ENCODE measurements at places on chromosomes 3 and 15.

DNA sequence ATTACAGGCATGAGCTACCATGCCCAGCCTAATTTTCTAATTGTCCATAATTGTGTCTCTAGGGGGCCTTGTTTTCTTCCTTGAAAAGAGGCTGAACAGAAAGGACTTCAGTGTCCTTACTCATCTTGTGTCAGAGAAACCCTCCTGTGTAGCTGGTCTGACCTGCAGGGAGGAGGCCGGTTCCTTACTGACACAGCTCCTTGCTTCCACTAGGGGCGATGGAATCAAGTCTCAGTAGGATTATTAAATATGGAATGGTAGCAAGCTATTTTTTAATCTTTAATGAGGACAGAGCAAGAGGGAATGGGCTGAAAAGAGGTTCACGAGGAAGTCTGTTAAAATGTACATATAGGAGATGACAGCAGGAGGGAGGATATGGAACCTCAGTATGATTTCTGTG is 8.6 kb downstream of the LPCAT4 start:
- DNase-seq = no peak

- DNase-seq = no peak
These were observed 11.1 kb downstream of the GP5 start for GRCh38 chr3:194387926-194388418.

GRCh38 chr3:23671851-23672589 is 133.7 kb upstream of the UBE2E1 start:
- no peak for DNase-seq

DNA sequence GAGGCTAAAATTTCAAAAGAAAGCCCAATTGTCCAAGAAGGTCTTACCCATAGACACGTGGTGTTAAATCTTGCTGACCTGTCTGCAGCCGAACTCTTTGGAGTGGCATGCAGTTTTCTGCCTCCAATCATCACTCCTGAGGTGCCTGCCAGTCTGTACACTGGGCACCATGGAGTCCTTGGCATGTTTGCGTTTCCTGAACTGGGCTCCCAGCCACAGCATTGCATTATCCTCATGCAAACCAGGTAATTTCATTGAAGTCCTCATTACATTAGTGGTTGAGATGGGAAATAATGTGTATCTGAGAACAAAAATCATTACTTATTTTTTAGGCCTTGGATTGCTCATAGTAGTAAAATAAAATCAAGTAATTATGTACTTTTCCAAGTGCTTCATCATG is 152.3 kb downstream of the AKAP13 start:
- DNase-seq = no peak

DNA sequence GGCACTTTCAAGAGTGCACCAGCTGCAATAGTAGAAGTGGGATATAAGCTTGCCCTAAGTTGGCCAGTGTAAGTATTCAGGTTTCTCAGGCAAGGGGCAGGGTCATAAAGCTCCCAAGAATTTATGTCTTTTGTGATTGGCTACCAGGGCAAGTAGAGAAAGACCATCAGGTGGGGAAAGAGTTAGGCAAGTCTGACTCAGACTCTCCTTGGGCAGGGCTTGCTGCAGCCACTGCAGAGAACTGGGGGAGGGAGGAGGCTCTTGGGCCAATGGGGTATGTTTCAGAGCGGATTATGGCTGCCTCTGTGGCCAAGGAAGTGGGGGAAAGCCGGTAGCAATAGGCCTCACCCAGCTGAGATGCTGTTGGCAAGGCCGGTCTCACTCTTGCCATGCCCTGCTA is 44.6 kb upstream of the SLC25A36 start:
- no peak for DNase-seq

- DNase-seq = no peak
These were observed 370.1 kb upstream of the ONECUT1 start for GRCh38 chr15:53160092-53160704.

GRCh38 chr3:8182904-8183303 is 318.7 kb upstream of the LMCD1 start:
- DNase-seq = no peak

- no peak for DNase-seq
These were observed 69.0 kb upstream of the LPP start for GRCh38 chr3:188084752-188085583.

DNA sequence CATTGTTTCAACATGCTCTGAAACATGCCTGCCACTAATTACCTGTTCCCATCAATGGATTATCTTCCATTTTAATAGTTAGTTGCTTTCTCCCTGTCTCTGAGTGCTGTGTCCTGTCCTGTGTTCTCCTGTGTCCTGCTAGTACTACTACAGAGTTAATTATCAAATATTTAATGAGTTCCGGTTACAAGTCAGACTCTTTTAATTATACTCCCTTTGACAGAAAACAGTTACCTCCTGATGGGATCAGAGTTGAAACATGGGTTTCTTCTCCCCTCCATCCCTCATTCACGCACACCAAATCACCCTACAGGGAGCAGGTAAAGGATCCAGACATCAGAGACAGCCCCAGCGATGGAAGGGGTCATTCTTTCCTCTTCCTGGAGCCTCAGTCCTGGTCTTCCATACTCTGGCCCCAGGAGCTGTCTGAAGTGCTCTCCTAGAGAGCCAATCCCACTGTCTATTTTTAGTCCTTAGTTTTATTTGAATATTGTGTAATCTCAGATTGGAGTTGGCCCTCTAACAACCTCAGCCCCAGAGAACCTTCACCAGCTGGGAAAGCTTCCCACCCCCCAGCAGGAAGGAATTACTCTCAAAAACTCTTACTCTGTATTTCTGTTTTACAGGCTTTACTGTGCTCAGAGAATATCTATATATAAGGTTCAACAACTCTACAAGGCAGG is 137.0 kb upstream of the C2CD4B start:
- no peak for DNase-seq

DNA sequence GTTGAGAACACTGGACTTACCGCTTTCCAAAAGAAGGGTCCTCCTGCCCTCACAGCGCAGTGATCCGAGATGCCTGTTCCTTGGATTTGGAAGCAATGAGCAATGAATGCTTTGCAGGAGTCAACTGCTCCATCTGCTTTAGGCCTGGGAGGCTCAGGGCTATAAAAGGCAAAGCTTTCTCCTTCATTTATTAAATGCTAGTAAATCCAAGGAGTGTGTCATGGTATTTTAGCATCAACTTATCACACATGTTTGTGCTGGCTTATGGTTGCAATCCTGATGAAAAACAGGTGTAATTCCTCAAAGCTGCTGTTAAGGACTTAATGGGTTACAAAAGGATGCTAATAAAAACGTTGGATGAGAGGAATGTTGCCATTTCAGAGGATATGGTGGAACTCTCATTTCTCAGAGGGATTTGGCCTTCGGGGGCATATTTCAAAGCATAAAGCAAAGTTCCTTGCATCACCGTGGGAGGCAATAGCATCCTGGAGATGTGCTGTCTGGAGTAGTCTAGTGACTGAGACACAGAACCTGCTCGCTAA is 158.5 kb upstream of the TPM1 start:
- no peak for DNase-seq

- DNase-seq = no peak
These were observed 14.7 kb downstream of the MAP2K1 start for GRCh38 chr15:66401130-66402021.

DNA sequence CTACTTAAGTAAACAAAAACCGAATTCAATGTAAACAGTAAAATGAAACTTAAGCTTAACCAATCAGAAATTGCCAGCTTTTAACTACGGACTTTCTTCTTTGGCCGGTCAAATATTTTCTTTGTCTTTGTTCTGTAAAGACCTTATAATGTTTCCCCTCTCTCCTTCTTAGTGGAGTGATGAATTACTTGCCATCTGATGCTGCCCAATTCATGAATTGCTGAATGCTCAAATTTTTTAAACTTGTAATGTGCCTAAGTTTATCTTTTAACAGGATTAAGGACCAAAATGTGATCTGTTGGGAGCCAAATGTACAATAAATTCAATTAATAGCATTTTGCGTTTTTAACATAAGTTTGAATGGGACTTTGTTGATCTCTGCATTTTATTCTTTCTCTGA is 345.8 kb upstream of the CBLB start:
- no peak for DNase-seq

DNA sequence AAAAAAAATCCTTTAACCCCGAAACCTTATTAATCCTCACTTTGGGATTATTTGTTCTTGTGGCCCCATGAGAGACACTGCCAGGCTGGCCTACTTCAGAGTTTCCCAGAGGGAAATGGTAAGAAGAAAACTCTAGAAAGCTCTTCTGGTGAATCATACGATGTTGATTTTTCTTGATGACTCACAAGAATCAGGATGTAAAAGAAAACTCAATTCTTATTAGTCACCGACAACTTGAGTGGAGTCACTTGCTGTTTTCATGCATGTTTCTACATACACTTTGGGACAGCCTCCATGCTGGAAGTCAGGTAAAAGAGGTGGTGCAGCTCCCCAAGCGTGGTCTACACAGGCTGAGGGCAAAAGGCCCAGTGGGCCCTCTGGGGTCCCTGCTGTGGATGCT is 42.8 kb downstream of the MYO5C start:
- peak; percentile 82 for DNase-seq

DNA sequence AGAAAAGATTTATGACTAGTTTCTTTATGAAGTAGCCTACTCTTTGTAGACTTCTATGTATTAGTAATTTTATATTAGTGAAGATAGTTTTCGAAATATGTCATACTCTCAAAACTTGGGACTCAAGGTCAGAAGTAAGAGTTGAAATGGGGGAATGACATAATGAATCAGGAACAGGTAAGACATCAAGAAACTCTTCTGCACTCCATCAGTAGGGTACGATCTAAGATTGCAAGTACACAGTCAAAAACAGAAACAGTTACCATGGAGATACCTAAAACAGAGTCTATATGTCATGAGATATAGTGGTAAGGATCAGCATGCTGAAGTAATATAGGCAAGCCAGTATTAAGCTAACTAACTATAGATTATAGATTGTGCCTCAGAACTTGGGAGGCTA is 187.0 kb upstream of the MLF1 start:
- DNase-seq = no peak

DNA sequence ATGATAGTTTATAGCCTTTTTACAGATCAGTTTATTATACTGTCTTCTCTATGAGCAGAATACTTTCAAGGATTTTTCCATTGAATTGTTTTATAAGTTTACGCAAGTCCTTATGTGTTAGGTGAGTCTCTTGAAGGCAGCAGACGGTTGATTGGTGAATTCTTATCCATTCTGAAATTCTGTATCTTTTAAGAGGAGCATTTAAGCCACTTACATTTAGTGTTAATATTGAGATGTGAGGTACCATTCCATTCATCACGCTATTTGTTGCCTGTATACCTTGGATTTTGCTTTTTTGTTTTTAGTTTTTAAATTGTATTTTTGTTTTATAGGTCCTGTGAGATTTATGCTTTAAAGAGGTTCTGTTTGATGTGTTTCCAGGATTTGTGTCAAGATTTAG is 32.5 kb upstream of the VEPH1 start:
- no peak for DNase-seq

DNA sequence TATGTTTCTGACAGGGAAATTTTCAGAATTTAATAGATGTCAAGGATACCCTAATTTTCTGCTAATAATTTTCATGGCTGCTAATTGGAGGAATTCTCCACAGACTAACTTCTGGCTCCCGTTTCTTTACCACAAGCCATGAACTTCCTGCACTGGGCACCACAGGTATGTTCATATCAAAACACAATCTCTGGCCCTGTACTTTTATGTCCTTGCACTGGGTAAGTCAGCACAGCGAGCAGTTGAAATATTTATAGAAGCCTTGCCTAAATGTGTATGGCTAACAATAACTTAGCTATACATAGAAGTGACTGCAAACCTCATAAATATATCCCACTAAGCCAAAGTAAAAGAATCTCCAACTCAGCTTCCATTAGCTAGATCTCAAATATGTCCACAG is 246.9 kb downstream of the ZIC1 start:
- DNase-seq = no peak
